SK-N-SH treated with all-trans-retinoic acid at 6 μM for 48 hours (cell line): ENCODE measurements at places on chromosomes 5 and 9.

- ATAC-seq = no peak
Observed at GRCh38 chr9:138112791-138113600, 235.4 kb downstream of the CACNA1B start.

DNA sequence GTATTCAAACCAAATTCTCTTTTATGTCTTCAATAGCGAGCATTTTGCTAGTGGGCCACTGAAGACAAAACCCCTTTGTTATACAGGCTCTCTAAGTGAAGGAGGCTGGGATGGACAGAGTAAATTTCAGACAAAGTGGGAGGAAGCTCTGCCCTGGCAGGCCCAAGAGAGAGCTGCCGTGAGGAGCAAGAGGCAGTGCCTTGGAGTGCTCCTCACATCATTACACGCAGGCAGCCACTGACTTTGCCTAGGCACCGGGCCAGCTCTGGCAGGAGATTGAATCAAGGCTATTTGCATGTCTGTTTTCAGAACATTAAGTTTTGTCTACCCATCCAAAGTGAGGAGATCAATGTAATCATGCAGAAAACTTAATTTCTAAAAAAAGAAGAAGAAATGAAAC, 167.7 kb downstream of the CCDC192 start:
- ATAC-seq = peak; percentile 33; the same call in 1 of the 3 replicates

DNA sequence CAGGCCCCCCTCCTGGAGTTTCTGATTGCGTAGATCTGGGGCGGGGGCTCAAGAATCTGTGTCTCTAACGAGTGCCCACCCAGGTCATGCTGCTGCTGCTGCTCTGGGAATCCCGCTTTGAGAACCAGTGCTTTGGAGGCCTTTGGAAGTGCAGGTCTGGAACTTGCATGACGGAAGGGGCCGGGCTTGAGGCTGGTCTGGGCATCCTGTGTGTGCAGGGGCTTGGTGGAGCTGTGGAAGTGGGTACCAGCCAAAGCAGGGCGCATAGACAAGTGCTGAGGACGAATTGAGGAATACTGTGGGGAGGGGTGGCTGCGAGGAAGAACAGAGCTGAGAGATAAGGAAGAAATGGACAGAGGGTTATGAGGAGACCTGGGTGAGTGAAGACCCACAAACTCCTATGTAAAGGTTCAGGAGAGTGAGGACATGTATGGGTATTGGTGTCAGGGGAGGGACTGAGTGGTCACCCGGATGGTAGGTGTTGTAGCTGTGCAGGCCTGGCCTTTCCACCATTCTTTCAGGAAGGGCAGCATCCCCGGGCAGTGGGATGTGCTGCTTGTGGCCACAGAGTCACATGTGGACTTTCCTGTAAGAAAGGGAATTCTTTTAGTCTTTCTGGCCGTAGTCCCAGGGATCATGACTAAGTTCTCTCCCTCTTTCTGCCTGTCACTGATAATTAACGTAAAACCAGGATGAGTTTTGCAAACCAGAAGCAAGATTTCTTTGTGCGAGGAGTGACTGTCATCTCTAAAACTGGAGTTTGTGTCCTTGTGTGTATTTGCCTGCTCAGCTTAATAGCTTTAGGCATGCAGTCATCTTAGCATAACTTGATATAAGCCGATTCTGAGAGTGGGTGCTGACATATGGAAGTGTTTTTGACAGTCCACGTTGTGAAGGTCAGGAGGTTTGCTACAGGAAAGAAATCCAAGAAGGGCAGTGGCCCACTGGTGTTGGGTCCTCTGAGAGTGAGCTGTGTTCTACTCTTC, 43.3 kb upstream of the TJP2 start:
- ATAC-seq = peak; percentile 84

GRCh38 chr5:54646356-54647101, 129.0 kb downstream of the SNX18 start:
- no peak for ATAC-seq

DNA sequence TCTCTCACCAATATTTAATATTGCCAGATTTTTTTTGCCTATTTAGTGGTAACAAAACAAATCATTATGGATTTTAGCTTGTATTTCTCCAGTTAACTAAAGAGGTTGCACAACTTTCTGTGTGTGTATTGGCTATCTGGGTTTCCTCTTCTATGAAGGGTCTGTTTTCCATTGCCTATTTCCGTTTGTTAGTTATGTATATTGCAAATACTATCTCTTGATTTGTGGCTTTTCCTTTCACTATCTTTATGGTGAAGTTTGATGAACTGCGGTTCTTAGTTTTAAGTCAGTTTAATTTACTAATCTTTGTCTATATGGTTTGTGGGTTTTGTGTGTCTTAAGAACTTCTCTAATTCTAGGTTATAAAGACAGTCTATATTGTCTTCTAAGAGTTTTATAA, 136.3 kb downstream of the CEP120 start:
- no peak for ATAC-seq

- no peak for ATAC-seq
Observed at GRCh38 chr9:89872913-89873707, 268.3 kb downstream of the GADD45G start.

- no peak for ATAC-seq
Observed at GRCh38 chr9:75089373-75089766, 1.1 kb downstream of the OSTF1 start.

DNA sequence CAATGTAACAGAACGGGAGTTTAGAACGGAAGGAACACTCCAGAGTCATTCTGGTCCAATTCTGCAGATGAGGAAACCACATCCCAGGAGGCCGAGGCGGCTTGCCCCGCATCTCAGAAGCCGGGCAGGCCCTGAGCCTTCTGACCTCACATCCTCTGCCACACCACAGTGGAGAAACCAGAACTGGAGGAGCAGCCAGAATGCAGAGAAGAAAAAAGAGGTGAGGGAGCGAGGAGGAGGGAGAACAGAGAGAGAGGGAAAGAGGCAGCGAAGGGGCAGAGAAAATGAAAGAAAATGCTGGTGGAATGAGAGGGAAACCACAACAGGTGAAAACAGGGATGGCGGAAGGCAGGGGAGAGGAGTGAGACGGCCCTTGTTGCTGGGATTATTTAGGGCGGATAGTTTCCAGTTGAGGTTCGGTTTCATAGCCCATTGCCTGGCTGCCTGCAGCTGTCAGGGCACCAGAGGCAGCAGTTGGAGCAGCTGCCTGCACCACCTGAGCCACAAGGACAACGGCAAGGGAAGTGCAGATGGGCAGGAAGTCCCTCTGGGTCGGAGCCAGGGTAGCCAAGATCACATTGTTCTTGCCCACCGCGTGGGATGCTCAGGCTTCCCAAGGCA, at the start of gene HMHB1:
TSS of gene HMHB1 (plus strand) at position 77 of the 621 bp plus-strand sequence.
- no peak for ATAC-seq

- no peak for ATAC-seq
Observed at GRCh38 chr5:116939641-116940040, 365.0 kb upstream of the SEMA6A start.

DNA sequence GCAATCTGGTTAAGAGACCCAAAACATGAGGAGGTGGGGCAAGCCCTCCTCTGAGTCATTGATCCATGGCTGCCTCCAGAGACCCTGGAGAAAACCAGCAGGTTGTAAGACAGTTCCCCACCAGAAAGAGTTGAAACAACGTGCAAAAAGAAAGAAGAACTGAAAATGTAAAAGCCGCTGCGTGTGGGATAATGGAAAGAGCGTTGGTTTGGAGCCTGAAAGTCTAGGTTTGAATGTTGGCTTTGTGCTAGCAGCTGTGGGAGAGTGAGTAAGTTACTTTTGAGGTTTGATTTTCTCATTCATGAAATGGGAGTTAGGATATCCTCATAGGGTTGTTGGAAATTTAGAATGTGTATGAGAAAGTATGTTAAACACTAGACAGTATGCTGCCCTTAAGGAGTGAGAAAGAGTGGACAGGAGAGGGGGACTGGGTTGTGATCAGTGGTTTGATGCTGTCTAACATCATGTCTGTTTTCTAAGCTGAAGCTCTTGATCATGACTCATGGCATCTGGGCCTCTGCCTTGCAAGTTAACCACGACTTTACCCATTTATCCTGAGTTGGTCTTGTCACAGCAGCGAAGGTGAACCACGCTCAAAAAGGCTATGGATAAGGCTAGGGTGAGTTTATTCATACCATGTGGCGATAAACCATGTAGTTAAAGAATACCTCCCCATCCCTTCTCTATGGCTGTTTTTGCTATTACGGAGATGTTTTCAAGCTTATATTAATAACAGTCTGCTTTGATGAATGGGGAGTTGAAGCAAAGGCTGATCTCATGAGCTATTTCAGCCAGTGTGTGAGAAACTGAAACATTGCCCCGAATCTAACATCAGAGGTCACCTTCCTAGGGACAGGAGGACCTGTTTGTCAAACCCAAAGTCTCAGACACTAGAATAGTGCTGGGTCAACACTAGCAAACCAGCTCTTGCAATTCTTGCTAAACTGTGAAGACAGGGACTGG, 41.3 kb downstream of the ZNF366 start:
- peak; percentile 61 for ATAC-seq
